Germinal center (tissue), 1 donor: ENCODE measurements at places on chromosomes 7 and 10.

DNA sequence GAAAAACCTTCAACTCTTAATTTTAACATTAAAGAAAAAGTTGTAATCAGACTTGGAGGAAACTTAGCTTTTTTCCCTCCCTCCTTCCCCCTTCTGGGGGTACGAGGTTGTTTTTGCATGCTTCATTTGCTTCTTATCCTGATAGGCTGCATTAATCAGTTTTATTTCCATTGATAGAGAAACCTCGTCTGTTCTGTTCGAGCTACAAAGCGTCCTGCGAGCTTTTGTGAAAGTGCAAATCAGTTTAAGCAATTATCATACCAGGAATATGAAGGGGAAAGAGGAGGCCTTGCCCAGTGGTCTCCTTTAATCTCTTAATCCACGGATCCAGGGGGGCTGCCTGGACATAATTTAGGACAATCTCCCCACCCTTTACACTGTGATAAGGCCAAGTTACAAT, 7.5 kb downstream of the EMX2 start:
- no peak for DNase-seq

GRCh38 chr7:157150882-157151281, 12.2 kb downstream of the UBE3C start:
- DNase-seq = no peak

DNA sequence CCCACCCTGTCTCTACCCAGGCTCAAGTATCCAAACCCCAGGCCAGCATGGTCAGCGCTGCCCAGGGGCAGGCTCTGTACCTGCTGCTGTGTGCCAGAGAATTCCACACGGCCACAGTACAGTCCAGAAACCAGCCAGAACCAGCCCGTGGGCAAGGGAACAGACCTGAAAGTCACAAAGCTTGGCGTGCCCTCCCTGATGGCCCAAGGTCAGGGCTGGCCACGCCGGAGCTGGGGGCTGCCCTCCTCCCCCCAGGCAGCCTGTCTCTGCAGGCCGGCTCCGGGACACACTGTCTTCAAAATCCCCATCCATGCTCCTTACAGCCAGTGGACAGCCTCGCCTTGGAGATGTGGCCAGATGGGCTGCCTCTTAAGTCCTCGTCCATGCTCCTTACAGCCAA, 78.4 kb downstream of the CTBP2 start:
- no peak for DNase-seq

DNA sequence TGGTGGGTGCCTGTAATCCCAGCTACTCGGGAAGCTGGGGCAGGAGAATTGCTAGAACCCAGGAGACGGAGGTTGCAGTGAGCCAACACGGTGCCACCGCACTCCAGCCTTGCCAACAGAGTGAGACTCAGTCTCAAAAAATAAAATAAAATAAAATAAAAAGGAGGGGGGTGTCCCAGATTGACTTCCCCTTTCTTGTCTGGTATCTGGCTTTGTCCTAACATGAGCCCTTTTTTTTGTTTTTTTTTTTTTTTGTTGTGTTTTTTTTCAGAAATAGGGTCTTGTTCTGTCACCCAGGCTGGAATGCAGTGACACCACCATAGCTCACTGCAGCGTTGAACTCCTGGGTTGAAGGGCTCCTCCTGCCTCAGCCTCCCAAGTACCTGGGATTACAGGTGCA, 4.7 kb downstream of the CASP2 start:
- no peak for DNase-seq

- no peak for DNase-seq
Observed at GRCh38 chr7:114788706-114789105, 133.2 kb upstream of the MDFIC start.

DNA sequence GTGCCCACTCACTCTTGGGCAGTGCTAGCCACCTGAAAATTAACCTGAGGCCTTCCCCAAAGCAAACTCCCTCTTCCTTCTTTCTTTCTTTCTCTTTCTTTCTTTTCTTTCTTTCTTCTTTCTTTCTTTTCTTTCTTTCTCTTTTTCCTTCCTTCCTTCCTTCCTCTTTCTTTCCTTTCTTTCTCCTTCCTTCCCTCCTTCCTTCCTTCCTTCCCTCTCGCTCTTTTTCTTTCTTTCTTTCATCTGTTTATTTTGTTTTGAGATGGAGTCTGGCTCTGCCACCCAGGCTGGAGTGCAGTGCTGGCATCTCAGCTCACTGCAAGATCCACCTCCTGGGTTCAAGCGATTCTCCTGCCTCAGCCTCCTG, 17.0 kb upstream of the KPNA7 start:
- DNase-seq = no peak

- DNase-seq = no peak
Observed at GRCh38 chr7:151320263-151320845, 21.3 kb upstream of the NUB1 start.

DNA sequence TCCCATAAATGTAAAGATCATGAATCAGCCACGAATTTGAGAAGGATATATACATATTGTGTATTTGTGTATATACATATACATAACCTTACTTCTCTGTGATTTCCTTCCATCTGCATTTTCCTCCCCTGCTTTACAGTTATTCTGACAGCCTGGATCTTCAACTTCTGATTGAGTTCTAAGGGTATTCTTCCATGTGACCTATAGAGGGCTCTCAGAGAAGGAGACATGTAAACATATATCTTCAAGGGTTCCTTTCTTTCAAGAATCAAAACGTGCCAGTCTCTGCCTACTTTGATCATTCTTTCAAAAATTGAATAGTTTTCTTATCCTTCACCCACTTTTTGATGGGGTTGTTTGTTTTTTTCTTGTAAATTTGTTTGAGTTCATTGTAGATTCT, 453.7 kb upstream of the POT1 start:
- no peak for DNase-seq

DNA sequence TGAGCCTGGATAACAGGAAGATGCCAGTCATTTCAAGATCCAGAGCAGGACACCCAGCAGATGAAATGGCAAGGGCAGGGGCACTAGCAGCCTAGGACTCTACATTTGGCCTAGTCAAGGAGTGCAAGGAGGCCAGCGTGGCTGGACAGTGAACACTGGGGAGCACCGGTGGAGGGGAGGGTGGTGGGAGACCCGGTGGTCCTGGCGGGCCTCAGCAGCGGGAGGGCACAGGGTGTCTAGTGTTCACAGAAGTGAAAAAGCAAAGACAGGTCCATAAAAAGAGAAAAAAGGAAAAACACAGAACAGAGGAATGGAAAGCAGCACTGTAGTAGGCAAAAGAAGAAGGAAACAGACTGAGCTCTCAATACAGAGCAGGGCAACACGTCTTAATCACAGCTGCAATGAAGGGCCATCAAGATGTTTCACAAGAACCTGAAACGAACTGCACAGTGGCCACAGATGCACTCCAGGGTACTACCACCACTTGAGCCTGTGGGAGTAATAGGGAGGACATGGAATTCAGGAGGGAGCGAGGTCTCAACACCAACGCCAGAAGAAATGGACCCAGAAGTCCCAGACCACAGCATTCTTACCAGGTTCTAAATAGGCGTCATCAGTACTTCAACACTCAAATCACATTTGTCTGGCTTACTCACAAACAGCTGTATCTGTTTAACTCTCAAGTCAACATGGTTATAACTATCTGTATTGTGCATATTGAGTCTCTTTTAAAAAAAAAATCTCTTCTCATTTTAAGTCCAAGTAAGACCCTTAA, 573.7 kb downstream of the PARD3 start:
- no peak for DNase-seq

GRCh38 chr7:151059367-151060112, at the start of gene SLC4A2:
Gene SLC4A2, plus strand, starts transcription at chr7:151059589. Its CDS starts 2,399 bp downstream, at chr7:151061988.
- peak; percentile 95 for DNase-seq

DNA sequence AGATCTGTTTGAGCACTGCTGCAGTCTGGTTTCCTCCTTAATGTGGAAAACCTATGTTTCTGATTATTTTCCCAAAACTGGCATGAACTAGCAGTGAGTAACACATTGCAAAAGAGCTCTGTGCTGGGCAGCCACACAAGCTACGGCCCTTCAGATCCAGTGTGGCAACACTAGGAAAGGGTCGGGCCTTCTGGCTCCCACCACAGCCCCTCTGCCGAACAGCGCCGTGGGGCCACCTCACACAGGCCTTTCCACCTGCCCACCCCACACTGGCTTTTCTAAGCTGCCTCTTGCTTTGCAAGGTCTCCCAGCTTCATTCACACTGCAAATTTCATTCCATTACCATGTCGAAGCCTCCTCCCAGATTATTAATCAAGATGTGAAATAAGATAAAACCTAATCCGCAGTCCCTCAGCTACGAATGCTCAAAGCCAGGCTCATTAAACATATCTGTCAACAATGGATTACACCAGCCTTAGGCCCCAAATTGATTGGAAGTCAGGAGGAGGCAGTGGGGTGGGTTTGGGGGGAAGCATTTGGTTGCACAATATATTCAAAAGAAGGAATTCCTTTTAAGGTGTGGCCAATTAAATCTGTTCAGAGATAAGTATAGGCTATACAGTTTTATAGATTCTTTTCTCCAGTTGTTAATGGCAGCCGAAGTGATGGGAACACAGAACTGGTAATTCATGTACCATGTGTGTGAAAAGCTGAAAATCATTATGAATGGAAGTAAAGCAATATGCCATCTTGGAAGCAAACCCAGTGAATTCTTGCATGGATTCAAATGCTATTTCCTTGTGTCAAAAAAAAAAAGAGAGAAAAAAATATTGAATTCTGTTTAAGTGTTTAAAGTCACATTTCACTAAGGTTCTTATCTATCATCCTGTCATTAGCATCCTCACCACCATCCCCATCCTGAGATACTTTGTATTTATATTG, 223.7 kb downstream of the MTERF1 start:
- DNase-seq = no peak

GRCh38 chr10:82618007-82618406, 743.0 kb downstream of the NRG3 start:
- no peak for DNase-seq

DNA sequence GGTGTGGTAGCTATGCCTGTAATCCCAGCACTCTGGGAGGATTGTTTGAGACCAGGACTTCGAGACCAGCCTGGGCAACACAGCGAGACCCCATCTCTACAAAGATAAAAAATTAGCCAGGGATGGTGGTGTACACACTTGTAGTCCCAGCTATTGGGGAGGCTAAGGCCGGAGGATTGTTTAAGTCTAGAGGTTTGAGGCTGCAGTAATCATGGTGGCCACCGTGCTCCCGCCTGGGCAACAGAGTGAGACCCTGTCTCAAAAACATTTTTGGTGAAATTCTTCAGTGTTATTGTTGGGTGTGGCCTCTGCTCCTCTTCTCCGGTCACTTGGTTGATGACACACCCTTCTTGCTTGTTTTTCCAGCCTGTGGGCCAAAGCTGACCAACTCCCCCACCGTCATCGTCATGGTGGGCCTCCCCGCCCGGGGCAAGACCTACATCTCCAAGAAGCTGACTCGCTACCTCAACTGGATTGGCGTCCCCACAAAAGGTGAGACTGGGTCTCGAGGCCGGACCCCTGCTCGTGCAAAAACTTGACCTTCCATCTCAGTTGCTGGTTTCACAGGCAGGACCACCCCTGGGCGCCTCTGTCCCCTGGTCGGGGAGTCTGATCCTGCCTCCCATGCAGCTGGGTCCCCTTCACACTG, 10.6 kb downstream of the PFKFB3 start:
- no peak for DNase-seq

GRCh38 chr7:116451957-116452729, 47.4 kb upstream of the CAV2 start:
- no peak for DNase-seq

DNA sequence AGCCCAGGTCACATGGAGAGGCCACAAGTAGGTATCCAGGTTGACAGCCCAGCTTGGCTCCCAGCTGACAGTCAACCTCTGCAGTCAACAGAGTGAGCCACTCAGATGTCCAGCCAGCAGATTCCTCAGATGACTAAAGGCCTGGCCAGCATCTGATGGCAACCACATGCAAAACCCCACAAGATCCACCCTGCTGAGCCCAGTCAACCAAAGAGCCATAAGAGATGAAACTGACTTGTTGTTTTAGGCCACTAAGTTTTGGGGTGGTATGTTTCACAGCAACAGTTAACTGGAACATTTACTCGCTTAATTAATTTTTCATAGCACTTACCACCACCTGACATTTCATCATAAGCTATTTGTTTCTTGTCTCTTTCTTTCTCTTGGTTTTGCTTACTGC, 107.3 kb upstream of the KDM7A start:
- no peak for DNase-seq

GRCh38 chr10:43137717-43138020, 576 bp upstream of the CSGALNACT2 start:
- peak; percentile 50 for DNase-seq

DNA sequence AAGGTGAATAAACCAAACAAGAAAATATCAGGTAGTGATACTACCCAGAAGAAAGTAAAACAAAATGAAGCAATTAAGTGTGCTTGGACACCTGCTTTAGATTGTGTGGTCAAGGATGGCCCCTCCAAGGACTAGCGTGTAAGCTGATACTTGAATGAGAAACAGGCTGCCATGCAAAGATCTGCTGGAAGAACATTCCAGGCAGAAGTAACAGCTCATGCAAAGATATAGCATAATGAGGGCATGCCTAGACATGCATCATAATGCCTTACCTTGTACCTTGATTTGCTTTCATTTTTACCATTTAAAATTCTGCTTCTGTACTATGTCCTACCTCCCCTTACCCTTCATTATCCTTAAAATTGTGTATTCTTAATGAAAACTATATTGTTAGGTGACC, 74.8 kb upstream of the HDAC9 start:
- DNase-seq = no peak

- DNase-seq = no peak
Observed at GRCh38 chr10:30832001-30832748, 199.5 kb downstream of the ZNF438 start.

GRCh38 chr7:105218215-105218614, 170.5 kb downstream of the SRPK2 start:
- no peak for DNase-seq

GRCh38 chr10:77072836-77073662, 564.6 kb downstream of the KCNMA1 start:
- DNase-seq = no peak

GRCh38 chr10:31602541-31603234, 283.7 kb downstream of the ZEB1 start:
- no peak for DNase-seq

- DNase-seq = no peak
Observed at GRCh38 chr10:95176101-95176500, 17.9 kb upstream of the ACSM6 start.

- no peak for DNase-seq
Observed at GRCh38 chr7:69625798-69626197, 27.5 kb downstream of the AUTS2 start.

DNA sequence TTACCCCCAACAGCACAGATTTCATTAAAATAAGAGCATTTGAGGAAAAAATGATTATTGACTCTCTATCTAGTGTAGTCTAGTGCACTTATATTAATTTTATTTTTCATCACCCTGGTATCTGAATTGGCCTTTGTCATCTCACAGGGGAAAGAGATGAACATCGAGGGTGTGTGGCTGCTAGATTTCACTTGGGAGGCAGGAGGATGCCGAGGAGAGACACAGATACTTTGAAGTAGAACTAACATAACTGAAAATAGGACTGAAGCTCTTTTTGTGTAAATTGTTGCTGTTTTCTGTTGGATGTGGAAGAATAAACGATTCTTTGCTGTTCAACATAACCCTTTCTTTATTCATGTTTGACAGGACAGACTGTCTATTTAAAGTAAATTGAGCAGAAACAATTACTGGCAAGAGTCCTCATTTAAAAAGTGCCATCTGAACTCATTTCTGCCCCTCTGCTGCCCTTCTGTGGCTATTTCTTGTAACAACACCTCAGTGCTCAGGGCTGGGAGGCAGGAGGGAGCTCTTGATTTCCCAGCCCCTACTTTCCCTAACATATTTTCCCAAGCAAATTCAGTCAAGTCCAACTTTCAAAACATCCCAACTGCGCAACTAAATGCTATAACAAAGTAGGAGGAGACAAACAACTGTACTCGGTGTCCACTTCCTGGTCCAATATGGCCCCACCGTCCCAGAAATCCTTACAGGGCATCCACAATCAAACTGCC, 15.6 kb downstream of the LYZL1 start:
- peak; percentile 58 for DNase-seq

- no peak for DNase-seq
Observed at GRCh38 chr10:93873420-93874115, 20.2 kb upstream of the SLC35G1 start.
